Activated CD4-positive, alpha-beta T cell treated with anti-CD3 and anti-CD28 coated beads, Interleukin-2, amount 50 U/mL, for 24 hours (primary cell): ENCODE measurements at places on chromosomes 5 and 9.

- DNase-seq = no peak
Measured at GRCh38 chr5:167869125-167869524, 422.3 kb upstream of the WWC1 start.

- no peak for DNase-seq
Measured at GRCh38 chr5:143733665-143734455, 78.1 kb upstream of the HMHB1 start.

GRCh38 chr9:23821375-23822181, 4.5 kb downstream of the ELAVL2 start:
- DNase-seq = no peak

DNA sequence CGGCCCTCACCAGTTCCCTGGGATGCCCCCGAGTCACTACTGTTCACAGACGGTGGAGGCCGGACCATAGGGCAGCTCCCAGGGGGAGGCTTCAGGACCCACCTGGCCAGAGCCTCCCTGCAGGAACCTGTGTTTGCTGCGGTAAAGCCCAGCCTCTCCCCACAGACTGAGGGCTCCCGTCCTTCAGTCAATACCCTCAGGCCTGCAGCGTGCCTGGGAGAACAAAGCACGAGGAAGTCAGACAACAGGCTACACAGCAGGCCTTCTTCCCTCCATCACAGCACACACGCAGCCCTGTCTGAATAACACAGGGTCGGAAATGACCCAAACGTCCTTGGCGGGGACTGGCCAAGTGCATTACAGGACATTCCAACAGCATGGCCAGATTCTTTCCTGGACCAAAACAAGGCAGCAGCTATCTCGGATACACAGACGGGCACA, 34.4 kb downstream of the COL23A1 start:
- no peak for DNase-seq

DNA sequence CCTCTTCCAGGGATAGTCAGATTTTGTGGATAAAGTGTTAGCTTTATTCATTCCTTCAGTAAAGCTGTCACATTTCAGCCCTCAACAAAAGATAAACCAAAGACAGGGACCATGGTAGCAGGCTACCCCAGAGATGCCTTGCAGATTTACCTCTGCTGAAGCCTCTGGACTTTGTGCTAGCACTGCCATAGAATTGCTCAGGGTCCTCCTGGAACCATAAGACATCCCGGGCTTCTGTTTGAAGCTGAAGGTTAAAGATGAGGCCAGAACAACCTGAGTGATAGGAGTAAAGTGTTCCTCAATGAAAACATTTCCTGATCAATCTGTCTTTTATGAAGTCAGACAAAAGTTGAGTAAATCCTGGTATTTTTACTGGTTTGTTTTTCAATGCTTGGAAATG, 57.5 kb upstream of the ARL15 start:
- no peak for DNase-seq

DNA sequence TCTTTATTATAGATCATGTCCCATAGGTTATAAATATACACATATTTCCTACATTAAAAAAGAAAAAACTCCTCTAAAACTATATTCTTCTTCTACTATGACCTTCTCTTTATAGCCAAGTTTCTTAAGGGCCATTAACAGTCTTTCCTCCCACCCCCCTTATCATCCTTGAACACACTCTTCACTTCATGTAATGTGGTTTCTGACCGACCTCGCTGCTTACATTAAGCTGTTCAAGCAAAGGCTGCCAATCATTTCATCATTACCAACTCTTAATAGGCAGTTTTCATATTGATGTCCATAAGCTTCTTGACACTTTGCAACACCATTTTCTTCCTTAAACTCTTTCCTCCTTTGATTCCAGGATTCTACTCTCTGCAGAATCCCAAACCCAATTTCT, 283.0 kb upstream of the PCSK5 start:
- no peak for DNase-seq

GRCh38 chr9:73541923-73542322, 390.3 kb downstream of the ANXA1 start:
- no peak for DNase-seq

DNA sequence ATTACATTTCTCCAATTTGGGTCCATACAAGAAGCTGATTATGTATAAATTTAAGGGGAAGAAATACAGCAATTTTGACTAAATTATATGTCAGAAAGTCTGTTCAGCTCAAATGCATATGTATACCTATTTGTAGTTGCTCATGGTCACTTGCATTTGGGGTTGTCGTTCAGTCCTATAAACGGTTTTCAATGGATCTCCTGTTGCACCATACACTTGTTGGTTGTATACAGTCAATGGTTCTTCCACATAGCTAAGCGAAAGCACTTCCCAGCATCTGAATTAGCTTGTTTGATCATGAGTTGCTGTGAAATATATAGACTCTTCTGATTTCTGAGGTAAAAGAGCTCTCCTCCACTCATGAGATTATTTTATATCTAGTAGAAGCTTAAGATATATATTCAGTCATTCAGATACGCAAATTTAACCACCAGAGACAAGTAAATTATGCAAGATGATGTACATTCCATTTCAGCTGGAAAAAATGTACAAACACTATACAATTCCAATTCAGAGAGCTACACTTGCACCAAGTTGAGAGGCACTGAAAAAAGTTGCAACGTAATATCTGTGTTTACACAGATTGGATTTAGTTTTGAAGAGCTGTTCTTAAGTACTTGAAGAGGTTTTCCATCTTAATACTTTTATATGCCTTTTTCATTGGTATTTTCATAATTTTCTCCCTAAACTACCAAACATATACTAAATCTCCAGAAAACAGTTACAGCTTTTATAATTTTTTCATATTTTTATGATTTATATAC, 64.4 kb upstream of the POU5F2 start:
- DNase-seq = no peak

GRCh38 chr5:103804711-103805110, 242.1 kb upstream of the NUDT12 start:
- DNase-seq = no peak

GRCh38 chr5:33688526-33688925, 203.3 kb downstream of the ADAMTS12 start:
- no peak for DNase-seq

DNA sequence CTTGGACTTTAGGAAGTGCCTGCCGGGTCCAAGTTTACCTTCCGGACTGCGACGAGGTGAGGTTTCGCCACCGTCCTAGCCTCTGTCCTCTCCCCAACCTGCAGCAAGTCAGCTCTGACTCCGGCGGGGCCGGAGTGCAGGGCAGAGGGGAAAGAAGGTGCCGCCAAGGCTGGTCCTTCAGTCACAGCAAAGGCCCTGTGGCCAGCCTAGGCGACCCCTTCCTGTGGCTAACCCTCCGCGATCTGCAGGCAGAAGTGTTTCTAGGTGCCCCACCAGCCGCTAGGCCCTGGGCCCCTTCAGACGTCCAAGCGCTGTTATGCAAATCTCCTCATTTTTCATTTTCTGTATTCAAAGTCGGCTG, 11.1 kb upstream of the NKX2-5 start:
- DNase-seq = no peak
